ENCODE measurements at places on chromosomes 12 and 14. TPM values are rescaled to one million over a fixed set of nuclear protein-coding genes. Genes with fewer than 3 reads are reported as not detected.

Gene KRT82
- not detected for total RNA-seq

Gene RNASE7
- total RNA-seq = not detected

Gene A2ML1
- 0.06 TPM for total RNA-seq

Gene NRL
- total RNA-seq = 1.1 TPM

Gene HELB
- total RNA-seq = 2.5 TPM

Gene RND1
- total RNA-seq = 3.7 TPM

Gene KITLG
- 6.5 TPM for total RNA-seq

Gene HOXC6
- 14.7 TPM for total RNA-seq

Gene PIWIL1
- total RNA-seq = not detected

Gene DCP1B
- total RNA-seq = 14.5 TPM

DNA sequence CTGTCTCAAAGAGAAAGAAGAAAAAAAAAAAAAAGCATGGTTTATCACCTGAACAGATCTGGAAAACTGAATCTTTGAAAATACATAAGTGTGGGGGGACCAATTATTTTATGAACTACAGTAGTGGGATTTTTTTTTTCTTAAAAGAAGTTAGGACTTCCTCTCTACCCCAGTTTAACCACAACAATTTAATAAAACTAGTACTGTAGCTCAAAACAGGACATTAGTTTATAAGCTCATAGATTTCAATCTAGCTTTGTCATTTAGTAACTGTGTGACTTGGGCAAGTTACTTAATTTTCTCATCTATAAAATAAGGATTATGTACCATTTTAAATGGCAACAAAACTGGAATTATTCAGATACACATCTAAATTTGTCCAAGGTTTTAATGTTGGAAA is 23.5 kb upstream of the ARID4A start:
- no peak for DNase-seq
- no peak overlapping the region for H3K27ac ChIP-seq
- no peaks in the 10 kb centered on the region for H3K36me3 ChIP-seq
- peaks cover 2% of the 10 kb centered on the region for H3K4me1 ChIP-seq
- H3K4me3 ChIP-seq = no peak overlapping the region

- no peaks in the 10 kb centered on the region for H3K27me3 ChIP-seq
- no peak overlapping the region for H3K4me3 ChIP-seq
- no peak overlapping the region for H3K27ac ChIP-seq
- no peaks in the 10 kb centered on the region for H3K4me1 ChIP-seq
Measured at GRCh38 chr12:78249578-78249977, 418.9 kb downstream of the NAV3 start.

GRCh38 chr12:28611449-28611848 is 421.2 kb downstream of the CCDC91 start:
- H3K4me3 ChIP-seq = no peak overlapping the region
- no peaks in the 10 kb centered on the region for H3K27me3 ChIP-seq
- DNase-seq = no peak
- no peaks in the 10 kb centered on the region for H3K4me1 ChIP-seq

DNA sequence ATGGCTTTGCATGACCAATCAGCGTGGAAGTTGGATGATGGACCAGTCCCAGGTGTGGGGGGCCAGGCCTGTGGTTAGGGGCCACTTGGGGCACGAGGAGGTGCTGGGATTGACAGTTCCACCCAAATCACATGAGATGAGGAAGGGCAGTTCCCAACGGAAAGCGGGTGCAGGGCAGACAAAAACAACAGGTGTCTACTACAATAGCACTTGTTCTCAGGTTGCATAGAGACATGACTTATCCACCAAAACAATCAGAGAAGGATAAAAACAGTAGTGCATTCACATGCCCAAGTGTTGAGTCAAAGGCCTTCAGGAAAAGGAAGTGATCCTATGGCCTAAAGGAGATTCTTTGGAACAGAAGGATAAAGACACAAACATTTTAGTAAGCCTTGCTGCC is 14.6 kb upstream of the EIF2B2 start:
- H3K4me1 ChIP-seq = no peaks in the 10 kb centered on the region
- H3K27ac ChIP-seq = peak overlapping the region; percentile 4
- no peaks in the 10 kb centered on the region for H3K27me3 ChIP-seq
- H3K36me3 ChIP-seq = no peaks in the 10 kb centered on the region

- no peak for DNase-seq
- no peaks in the 10 kb centered on the region for H3K4me1 ChIP-seq
- no peaks in the 10 kb centered on the region for H3K36me3 ChIP-seq
- H3K27me3 ChIP-seq = no peaks in the 10 kb centered on the region
- no peak overlapping the region for H3K27ac ChIP-seq
Measured at GRCh38 chr12:46470975-46471374, 98.4 kb upstream of the SLC38A2 start.

GRCh38 chr14:26463136-26463535 is 134.7 kb downstream of the NOVA1 start:
- DNase-seq = no peak
- no peak overlapping the region for H3K27ac ChIP-seq
- H3K36me3 ChIP-seq = no peaks in the 10 kb centered on the region
- H3K27me3 ChIP-seq = no peaks in the 10 kb centered on the region
- no peak overlapping the region for H3K4me3 ChIP-seq

DNA sequence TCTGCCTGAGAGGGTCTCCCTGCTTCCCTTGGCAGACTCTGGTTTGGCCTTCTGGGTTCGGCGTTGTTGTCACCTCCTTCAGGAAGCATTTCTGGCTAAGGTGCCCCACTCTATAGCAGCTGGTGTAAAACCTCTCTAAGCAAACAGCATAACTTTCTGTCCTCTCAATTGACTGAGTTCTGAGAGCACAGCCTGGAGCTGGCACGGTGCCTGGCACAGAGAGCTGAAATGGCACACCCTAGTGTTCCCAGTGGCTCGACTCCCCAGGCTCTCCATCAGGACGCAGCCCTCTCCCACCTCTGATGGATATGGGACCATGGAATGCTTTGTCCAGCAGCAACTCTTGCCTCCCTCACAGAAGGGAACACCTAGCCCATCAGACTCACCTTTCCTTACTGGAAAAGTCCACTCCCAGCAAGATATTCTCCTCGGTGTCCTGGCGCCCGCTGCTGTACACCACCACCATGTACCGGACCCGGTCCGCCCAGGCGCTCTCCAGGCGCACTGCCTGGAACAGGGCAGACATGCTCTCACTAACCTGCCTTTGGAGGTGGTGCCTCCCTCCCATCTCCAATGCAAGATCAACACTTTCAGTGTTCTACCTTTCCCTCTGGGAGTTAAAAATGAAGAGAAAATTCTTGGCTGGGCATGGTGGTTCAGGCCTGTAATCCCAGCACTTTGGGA is 40.6 kb downstream of the SSH1 start:
- H3K27me3 ChIP-seq = no peaks in the 10 kb centered on the region
- peaks cover 3% of the 10 kb centered on the region for H3K36me3 ChIP-seq
- DNase-seq = peak; percentile 60
- no peak overlapping the region for H3K27ac ChIP-seq

- no peak overlapping the region for H3K27ac ChIP-seq
- no peaks in the 10 kb centered on the region for H3K36me3 ChIP-seq
- DNase-seq = no peak
- H3K27me3 ChIP-seq = no peaks in the 10 kb centered on the region
- H3K4me3 ChIP-seq = no peak overlapping the region
- no peaks in the 10 kb centered on the region for H3K4me1 ChIP-seq
Measured at GRCh38 chr12:25590011-25590721, 37.1 kb upstream of the LMNTD1 start.

GRCh38 chr14:106681568-106681967 is 1155.2 kb downstream of the TMEM121 start:
- H3K4me1 ChIP-seq = no peaks in the 10 kb centered on the region
- H3K4me3 ChIP-seq = no peak overlapping the region
- DNase-seq = no peak
- H3K36me3 ChIP-seq = no peaks in the 10 kb centered on the region
- H3K27ac ChIP-seq = no peak overlapping the region

DNA sequence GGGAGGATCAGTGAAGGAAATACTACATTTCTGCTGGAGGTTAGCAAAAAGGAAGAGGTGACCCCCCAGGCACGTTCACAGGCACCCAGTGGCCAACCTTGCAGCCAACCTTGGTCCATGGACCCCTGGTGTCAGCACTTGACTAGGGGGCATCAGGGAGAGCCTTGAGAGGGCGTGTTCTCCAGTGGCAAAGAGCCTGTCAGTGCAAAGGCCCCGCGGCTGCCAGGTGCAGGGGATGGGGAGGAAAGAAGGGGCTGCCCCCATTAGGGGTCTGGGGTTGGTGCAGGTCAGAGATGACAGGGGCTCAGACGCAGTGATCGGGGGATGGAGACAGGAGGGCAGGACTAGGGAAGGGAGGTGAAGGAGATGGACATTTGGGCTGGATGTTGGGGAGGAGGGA is 22.7 kb upstream of the ULK1 start:
- no peaks in the 10 kb centered on the region for H3K4me1 ChIP-seq
- H3K27ac ChIP-seq = no peak overlapping the region
- no peaks in the 10 kb centered on the region for H3K36me3 ChIP-seq
- no peaks in the 10 kb centered on the region for H3K27me3 ChIP-seq
- no peak overlapping the region for H3K4me3 ChIP-seq
- no peak for DNase-seq

GRCh38 chr12:52925717-52926595 is 21.1 kb upstream of the KRT8 start:
- no peaks in the 10 kb centered on the region for H3K27me3 ChIP-seq
- H3K36me3 ChIP-seq = no peaks in the 10 kb centered on the region
- no peak overlapping the region for H3K4me3 ChIP-seq

GRCh38 chr12:18430425-18431048 is 169.2 kb downstream of the PIK3C2G start:
- no peak overlapping the region for H3K4me3 ChIP-seq
- no peaks in the 10 kb centered on the region for H3K4me1 ChIP-seq
- no peaks in the 10 kb centered on the region for H3K27me3 ChIP-seq
- H3K36me3 ChIP-seq = no peaks in the 10 kb centered on the region
- no peak for DNase-seq

DNA sequence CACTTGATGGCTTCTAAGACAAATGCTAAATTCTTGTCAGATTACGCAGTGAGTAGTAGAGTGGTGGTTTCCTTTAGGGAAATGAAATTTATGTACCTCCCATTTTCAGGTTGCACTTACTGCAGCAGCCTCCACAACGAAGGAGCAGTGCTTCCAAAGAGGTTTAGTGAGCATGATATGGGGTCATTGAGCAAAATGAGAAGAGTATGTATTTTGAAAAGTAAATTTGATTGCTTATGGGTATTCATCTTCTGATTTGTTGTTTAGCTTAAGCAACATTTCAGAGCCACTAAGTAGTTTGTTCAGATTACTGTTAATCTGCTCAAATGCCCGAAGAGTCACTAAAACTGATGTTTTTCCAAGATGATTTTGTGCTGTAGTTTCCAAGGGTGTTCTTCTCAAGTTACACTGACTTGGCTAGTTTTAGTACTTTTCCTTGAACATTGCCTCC is 493.6 kb downstream of the PCNX1 start:
- no peaks in the 10 kb centered on the region for H3K27me3 ChIP-seq
- H3K36me3 ChIP-seq = no peaks in the 10 kb centered on the region
- H3K4me1 ChIP-seq = peaks cover 2% of the 10 kb centered on the region
- DNase-seq = no peak

DNA sequence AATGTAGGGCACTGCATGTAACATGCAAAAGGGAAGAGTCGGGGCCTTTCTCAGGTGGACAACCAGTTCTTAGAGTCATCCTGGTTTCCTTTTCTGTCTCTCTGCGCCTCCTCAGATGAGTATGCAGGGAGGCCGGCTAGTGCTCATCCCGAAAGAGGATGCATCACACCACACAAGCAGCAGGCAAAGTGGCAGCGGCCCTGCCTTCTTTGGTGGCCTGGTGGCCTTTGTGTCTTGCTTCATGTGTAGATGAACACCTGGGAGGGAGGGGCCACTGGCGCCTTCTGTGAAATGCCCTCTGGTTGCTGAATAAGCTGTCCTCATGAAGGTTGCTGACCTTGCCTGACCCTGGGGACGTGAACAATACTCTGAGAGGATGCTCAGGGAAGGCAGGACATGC is 18.0 kb downstream of the SLC24A4 start:
- DNase-seq = no peak
- H3K27ac ChIP-seq = no peak overlapping the region
- H3K4me3 ChIP-seq = no peak overlapping the region
- H3K27me3 ChIP-seq = no peaks in the 10 kb centered on the region
- H3K36me3 ChIP-seq = no peaks in the 10 kb centered on the region

DNA sequence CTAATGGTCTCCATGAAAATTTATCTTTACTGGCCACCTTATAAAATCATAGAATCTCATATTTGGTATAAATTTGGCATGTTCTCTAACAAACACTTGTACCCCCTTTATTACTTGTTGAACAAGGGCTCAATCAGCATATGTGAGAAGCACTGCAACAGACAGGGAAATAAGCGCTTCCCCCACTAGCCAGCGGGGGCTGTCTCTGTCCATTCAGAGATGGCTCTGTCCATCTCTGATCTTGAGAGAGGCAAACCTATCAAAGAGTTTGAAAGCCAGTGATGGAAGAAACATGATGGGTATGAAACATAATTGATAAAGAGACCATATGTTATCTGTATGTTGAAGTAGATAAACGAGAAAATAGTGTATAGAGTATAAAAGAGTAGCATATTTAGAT is 326.8 kb downstream of the PDZRN4 start:
- H3K27me3 ChIP-seq = no peaks in the 10 kb centered on the region
- no peak overlapping the region for H3K4me3 ChIP-seq
- no peak overlapping the region for H3K27ac ChIP-seq

DNA sequence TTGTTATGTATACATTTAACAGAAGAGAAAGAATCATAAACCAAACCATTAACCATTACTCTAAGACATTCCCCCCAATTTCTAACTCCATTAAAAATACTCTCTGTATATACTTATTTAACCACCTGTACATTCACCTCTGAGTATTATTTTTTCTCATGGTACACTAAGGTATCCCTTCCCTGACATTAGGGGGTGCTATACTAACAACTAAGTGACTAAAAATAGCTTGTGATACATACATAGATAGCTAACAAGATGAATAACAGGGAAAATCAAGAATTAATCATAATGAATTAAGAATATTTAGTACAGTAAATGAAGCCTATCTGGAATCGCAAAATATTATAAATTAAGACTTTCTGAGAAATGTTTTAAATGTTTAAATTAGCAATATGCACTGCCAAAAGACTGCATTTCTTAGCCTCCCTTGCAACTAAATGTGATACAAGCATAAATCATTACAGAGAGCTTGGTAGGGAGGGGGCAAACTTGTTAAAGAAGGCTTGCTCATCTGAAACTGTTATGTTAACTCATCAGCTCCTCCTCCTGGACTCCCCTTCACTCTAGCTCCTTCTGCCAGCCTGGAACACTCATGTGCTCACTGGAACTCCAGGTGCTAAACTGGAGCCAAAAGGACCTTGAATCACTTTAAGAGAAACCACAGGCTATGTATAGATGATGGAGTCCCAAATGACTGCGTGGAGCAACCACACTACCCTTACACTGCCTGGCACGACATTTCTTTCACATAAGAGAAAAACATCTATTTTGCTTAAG is 14.9 kb downstream of the C2CD5 start:
- H3K27ac ChIP-seq = no peak overlapping the region
- peaks cover 9% of the 10 kb centered on the region for H3K36me3 ChIP-seq
- no peak overlapping the region for H3K4me3 ChIP-seq
- no peak for DNase-seq
- H3K4me1 ChIP-seq = no peaks in the 10 kb centered on the region
- no peaks in the 10 kb centered on the region for H3K27me3 ChIP-seq
